ENCODE measurements at places on chromosomes 2 and 18.

GRCh38 chr2:198144660-198145059, 340.3 kb downstream of the PLCL1 start:
- no peak for DNase-seq

DNA sequence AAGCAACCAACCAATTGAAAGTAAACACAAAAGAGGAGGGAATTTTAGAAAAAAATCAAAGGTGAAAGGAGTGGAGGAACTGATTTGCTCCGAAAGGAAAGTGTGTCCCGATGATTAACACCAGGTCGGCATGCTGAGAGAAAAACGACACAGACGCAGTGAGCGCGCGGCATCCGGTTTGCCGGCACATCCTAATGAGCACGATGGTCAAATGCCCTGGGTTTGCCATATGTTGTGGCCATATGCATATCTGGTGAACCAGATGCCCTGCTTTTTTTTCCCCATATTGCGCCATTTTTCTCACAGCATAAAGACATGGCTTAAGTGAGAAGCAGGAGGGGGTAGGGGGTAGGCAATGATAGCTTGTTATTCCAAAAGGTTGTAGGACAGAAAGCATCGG, 626.7 kb downstream of the BCL11A start:
- DNase-seq, result no peak

- no peak for DNase-seq
Observed at GRCh38 chr18:61348230-61348629, 15.0 kb downstream of the CDH20 start.

- DNase-seq, result no peak
Observed at GRCh38 chr2:154158101-154158500, 286.4 kb downstream of the GALNT13 start.

GRCh38 chr2:239018271-239019182, 170.6 kb downstream of the TWIST2 start:
- no peak for DNase-seq

All from NCI-H774 (cell line).